Head of caudate nucleus (tissue), 42 donors: ENCODE measurements at places on chromosomes 11 and 22.

DNA sequence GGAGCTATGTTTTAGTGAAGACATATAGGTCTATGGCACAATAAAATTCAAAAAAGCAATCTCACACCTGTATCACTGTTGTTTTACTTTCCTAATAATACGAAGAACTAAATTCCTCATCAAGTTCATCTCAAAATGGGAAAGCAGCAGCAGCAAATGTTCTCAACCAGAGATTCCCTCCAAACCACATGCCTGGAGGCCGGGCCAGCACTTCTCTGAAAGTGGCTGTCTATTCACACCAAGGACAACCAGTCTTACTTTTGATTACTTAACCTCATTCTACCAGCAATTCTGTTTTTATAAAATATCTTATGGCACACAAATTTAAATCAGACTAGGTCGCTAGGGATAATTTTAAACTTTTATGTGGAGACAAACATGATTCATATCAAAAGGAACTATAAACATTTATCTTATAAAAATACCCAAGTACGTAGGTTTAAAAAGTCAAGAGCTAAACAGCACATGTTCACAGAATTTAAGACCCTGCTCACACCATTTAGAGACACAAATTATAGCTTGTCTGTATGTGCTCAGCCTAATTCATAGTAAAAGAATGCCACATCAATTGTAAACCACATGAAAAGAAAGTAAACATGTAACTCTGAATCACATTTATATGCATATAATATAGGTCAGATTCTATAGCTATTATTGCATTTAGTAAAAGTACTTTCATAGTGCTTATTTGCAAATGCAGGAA, 46.1 kb downstream of the RRAS2 start:
- DNase-seq = no peak

DNA sequence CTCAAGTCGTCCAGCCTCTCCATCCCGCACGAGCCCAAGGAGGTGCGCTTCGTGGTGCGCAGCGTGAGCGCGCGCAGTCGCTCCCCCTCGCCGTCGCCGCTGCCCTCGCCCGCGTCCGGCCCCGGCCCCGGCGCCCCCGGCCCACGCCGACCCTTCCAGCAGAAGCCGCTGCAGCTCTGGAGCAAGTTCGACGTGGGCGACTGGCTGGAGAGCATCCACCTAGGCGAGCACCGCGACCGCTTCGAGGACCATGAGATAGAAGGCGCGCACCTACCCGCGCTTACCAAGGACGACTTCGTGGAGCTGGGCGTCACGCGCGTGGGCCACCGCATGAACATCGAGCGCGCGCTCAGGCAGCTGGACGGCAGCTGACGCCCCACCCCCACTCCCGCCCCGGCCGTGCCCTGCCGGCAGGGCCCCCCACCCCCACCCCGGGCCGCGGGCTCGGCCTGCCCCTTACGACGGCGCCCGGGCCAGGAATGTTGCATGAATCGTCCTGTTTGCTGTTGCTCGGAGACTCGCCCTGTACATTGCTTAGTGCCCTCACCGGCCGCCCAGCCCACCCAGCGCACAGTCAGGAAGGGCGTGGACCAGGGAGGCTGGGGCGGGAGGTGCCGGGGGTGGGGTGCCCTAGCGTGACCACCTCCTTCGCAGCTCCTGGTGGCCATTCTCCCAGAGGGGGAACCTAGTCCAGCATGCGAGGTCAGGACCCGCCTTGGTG, 6.9 kb upstream of the ACR start:
- DNase-seq = no peak

- peak; percentile 14 for DNase-seq
Observed at GRCh38 chr11:102733232-102733875, 8.6 kb upstream of the MMP8 start.

DNA sequence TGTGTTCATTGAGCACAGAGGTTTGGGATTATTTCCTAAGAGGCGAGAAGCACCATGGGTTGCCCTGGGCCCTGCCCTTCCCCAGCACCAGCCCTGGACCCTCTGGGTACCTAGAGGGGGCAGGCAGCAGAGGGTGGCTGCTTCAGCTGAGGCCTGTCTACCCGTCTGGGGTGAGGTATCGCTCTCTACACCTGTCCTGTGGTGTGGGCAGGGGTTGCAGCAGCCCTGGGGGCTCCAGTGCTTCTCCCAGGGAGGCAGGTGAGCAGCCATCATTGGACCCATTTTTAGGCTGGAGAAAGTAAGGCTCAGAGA, 15.6 kb downstream of the PRDM11 start:
- no peak for DNase-seq

DNA sequence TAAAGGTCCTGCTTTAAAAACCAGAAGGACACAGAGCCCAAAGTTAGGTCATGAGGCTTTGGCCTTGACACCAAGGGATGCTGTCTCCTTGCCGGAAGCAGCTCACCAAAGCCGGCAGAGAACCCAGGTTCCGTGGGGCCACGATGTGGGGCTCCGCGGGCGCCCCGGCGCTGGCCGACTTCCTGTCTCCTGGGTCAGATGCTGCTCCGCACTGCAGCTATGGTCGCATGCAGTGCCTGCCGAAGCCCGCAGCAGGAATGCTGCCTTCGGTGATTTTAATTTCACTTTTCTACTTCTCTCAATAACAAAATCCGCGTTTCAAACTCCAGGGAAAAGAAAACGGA, 454 bp upstream of the OTUB1 start:
- DNase-seq = peak; percentile 53

- no peak for DNase-seq
Observed at GRCh38 chr22:22952531-22953280, 65.1 kb downstream of the IGLL5 start.

DNA sequence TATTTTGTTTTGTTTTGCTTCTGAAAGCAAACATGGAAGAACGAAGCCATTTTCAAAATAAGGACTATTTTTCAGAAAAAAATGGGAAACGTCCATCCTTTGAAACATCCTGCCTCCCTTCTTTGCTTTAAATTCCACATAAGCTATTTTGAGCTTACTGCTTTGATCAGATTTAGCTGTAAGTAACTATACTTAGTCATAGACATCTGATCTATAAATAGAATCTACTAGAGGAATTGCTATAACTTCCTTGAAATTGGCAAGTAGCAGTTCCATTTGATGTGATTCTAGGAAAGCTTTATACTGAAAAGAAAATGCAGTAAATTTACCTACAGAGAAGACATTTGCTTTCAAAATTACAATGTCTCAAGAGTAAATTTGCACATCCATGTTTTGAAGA, 305.8 kb downstream of the TTC28 start:
- no peak for DNase-seq

DNA sequence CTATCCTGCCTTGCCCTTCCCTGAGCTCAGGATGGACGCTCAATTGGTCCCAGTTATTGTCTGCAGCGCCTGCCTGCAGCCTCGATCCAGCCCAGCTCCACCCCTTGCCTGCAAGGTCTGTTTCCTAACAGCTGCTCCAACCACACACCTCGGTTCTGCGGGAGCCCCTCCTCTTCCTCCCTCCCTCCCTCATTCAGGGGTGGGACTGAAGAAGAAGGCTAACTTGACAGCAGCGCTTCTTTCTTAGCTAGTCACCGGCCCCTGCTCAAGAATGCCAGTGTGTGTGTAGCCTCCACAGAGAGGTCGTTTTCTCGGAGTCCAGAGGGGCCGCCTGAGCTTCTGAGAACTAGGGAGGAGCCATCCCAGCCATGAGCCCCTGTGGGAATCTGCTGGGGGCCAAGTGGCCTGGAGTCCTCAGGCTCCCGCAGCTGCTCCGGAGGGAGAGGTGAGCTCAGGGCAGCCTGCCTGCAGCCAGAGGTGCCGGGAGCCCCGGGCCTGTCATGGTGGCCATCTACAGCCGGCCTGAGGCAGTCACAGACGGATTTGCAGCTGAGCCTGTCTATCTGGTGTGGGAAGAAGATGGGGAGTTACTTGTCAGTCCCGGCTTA, 36.1 kb downstream of the LIMK2 start:
- peak; percentile 59 for DNase-seq

DNA sequence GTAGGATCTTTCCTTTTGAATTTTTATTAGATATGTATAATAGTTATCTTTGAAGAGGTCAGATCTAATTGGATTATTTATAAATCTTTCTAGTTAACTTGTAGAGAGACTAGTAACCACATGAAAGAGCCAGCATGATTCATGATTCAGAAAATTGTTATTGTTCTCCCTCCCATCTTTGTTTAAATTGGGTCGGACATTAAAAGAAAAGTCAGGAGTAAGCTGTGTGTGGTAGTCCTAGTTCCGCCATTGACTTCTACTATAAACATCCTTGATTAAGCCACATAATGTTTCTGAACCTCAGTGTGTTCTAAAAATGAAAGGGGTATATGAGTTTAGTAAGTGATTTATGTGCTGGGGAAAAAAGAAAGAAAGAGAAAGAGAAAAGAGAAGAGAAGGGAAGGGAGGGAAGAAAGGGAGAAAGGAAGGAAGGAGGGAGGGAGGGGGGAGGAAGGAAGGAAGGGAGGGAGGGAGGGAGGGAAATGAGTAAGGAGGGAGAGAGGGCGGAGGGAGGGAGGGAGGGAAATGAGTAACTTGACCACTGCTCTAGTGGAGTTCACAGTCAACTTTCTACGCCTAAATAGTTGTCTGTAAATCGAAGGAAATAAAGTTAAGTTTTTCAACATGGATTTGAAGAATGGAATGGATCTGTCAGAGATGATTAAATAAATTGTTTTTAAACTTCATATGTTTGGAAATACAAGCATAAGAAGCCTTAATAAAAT, 32.9 kb downstream of the SIK2 start:
- no peak for DNase-seq

GRCh38 chr11:8689726-8690255, 7.2 kb downstream of the RPL27A start:
- no peak for DNase-seq

GRCh38 chr22:50490531-50491308, 4.1 kb downstream of the MIOX start:
- no peak for DNase-seq

- DNase-seq = no peak
Observed at GRCh38 chr11:47399860-47400767, 8.3 kb upstream of the SLC39A13 start.

GRCh38 chr22:49284056-49284784, 543.5 kb downstream of the BRD1 start:
- DNase-seq = no peak

- DNase-seq = no peak
Observed at GRCh38 chr22:45399712-45400445, 13.5 kb downstream of the SMC1B start.

DNA sequence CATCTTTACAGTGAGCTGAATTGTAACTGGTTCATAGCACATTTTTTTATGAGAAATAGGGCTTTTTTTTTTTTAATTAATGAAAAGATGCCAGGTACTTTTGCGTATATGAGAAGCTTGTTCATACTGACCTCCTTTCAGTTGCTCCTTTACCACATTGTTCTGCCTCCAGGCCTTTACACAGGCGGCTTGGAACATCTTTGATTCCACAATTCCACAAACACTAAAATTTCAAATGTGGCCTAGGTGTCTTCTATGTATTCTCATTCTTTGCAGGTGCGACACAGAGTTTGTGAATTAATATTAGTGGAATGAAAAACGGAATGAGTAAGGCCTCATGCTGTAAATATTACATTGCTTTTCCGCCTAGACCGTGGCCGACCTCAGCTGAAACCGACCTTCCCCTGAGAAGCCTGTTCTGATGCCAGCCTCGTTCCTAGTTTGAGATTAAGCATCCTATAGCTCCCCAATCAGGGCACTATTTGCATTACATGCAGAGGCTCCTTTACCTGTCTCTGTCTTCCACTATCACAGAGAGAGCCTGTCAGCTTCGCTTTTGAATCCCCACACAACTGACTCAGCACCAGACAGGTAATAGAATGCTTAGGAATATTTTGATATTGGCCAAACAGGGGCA, 125.8 kb downstream of the LDLRAD3 start:
- DNase-seq = peak; percentile 56

DNA sequence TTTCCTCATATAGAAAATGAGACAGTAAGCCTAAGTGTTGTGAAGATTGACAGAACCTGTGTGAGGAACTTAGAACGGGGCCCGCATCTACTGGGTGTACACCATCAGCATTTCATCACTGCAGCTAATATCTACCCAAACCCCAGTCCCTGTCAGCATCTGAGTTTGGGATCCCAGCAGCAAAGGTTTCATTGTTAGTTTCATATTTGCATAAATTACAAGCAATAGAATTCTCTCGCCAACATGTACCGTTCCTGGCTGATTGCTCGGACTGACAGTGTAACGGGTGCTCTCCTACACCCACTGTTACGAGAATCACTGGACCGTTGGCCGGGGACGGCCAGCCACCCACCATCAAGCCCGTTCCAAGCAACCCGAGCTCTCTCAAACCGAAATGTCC, 10.4 kb upstream of the TMPRSS6 start:
- no peak for DNase-seq

- no peak for DNase-seq
Observed at GRCh38 chr11:44876906-44877305, 73.8 kb downstream of the TP53I11 start.

- DNase-seq = no peak
Observed at GRCh38 chr22:18973264-18974031, 37.4 kb upstream of the PRODH start.

- DNase-seq = no peak
Observed at GRCh38 chr11:10529279-10529678, 11.7 kb downstream of the RNF141 start.

DNA sequence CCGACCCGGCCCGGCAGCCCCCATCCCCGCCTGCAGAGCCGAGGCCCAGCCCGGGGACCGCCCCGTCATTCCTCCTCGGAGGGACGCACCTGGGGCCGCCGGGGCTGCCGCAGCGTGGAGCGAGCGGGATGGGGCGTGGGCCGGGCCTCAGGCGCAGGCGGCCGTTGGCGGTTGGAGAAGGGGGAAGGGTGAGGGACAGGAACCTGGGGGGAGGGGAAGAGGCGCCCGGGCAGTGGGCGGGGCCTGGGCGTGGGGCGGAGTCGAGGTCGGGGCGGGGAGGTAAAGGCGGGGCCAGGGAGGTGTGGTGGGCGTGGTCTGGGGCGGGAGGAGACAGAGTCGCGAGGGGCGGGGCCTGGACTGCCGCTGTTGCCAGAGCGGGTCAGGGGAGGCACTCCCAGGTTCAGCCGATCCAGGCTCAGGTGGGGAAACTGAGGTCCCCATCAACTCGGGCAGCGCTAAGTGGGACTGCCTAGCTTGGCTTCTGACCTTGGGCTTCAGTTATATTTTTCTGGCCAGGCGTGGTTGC, at the start of gene TESMIN:
Gene TESMIN, minus strand, starts transcription at position 190 of the 526 bp plus-strand sequence. CDS start 860 bp downstream, outside the sequence.
- DNase-seq = peak; percentile 85

GRCh38 chr22:35915477-35916013, 113.1 kb downstream of the RBFOX2 start:
- no peak for DNase-seq

- DNase-seq = peak; percentile 14
Observed at GRCh38 chr11:2789331-2789730, 89.5 kb upstream of the KCNQ1OT1 start.

GRCh38 chr22:44906248-44906936, 103.4 kb downstream of the PHF21B start:
- no peak for DNase-seq

DNA sequence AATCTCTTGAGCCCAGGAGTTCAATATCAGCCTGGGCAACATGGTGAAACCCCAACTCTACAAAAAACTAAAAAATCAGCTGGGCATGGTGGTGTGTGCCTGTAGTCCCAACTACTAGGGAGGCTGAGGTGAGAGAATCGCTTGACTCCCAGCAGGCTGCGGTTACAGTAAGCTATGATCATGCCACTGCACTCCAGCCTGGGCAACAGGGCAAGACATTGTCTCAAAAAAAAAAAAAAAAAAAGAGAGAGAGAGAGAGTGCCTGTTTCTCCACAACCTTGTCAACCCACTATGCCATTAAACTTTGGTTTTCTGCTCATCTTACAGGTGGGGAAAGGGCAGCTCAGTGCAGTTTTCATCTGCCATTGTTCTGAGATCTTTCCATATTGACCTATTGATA, 5.1 kb downstream of the FOLR3 start:
- no peak for DNase-seq

- DNase-seq = peak; percentile 93
Observed at GRCh38 chr22:37563153-37564081, 3.1 kb downstream of the CDC42EP1 start.
